Lower lobe of right lung (tissue), 2 donors: ENCODE measurements at places on chromosomes 7 and 10.

DNA sequence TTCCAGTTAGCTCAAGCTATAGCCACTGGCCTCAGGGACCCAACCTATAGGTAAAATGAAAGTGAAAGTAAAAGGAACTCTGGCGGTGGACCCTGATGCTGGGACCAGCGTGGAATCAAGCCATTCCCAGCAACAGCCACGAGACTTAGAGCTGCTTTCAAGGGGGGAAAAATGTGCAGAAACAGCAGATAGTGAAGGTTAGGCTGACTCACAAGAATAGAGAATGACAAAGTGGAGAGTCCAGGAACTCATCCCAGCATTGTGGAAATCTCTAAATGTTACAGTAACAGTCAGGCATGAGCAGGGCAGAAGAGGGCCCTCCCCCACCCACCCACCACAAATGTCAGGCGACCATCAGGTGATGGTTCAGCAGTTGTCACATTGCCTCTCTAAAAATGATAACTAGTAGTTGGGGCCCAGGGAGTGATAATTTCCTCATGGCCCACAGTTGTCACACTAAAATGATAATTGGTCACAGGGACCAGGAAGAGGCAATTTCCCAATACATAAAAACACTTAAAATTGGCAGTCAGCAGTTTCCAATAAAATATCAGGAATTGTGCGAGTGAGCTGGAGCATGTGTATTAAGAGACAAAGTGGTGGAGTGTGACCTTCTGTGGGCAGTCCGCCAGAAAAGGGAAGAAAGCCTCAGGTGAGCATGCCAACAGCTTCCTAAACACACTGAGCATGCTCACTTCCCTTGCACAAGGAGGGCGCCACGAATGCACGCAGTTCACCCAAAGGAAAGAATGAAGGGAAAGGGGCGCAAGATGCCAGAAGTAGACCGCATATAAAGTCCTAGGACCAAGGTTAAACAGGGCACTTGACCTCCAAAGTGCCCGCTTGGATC lies 129.8 kb upstream of the PPP1R3A start:
- peak overlapping the region; percentile 25 for H3K4me3 ChIP-seq
- no peaks in the 10 kb centered on the region for H3K27me3 ChIP-seq
- no peak overlapping the region for H3K27ac ChIP-seq

GRCh38 chr7:94451187-94451586 lies 56.5 kb downstream of the COL1A2 start:
- H3K27ac ChIP-seq = no peak overlapping the region
- no peaks in the 10 kb centered on the region for H3K27me3 ChIP-seq
- no peaks in the 10 kb centered on the region for H3K36me3 ChIP-seq
- no peak for DNase-seq
- peaks cover 4% of the 10 kb centered on the region for H3K4me1 ChIP-seq

GRCh38 chr7:127383123-127383835 lies 9.2 kb downstream of the ZNF800 start:
- no peak overlapping the region for H3K4me3 ChIP-seq
- no peak for DNase-seq
- H3K27me3 ChIP-seq = no peaks in the 10 kb centered on the region
- H3K4me1 ChIP-seq = peaks cover 30% of the 10 kb centered on the region

GRCh38 chr10:101133489-101134298 lies 2.6 kb downstream of the TLX1 start:
- H3K4me1 ChIP-seq = peaks cover 44% of the 10 kb centered on the region
- peaks cover 100% of the 10 kb centered on the region for H3K27me3 ChIP-seq
- no peaks in the 10 kb centered on the region for H3K36me3 ChIP-seq
- H3K4me3 ChIP-seq = no peak overlapping the region

DNA sequence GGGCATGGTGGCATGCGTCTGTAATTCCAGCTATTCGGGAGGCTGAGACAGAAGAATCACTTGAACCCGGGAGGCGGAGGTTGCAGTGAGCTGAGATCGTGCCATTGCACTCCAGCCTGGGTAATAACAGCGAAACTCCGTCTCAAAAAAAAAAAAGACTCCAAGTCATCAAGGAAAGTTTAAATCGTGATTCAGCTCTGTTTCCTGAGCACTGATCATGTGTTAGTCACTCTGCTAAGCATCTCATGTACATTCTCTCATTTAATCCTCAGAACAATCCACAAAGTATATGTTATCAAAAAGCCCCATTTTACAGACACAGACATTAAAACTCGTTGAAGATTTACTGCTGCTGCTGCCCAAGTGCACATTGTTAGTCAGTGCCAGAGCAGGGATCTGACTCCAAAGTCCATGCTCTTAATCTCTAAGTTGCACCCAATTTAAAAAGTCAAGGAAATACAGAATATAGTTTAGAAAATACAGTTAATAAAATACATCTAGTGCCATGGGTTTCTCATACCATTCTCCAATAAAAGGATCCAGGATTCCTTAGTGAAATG lies 6.2 kb downstream of the PIK3AP1 start:
- no peak overlapping the region for H3K4me3 ChIP-seq
- H3K4me1 ChIP-seq = peaks cover 6% of the 10 kb centered on the region
- H3K27me3 ChIP-seq = no peaks in the 10 kb centered on the region
- no peaks in the 10 kb centered on the region for H3K36me3 ChIP-seq

- no peaks in the 10 kb centered on the region for H3K36me3 ChIP-seq
- no peaks in the 10 kb centered on the region for H3K27me3 ChIP-seq
- DNase-seq = no peak
- no peak overlapping the region for H3K27ac ChIP-seq
- no peak overlapping the region for H3K4me3 ChIP-seq
These were observed 1117.3 kb downstream of the SORCS3 start for GRCh38 chr10:105758209-105758998.

DNA sequence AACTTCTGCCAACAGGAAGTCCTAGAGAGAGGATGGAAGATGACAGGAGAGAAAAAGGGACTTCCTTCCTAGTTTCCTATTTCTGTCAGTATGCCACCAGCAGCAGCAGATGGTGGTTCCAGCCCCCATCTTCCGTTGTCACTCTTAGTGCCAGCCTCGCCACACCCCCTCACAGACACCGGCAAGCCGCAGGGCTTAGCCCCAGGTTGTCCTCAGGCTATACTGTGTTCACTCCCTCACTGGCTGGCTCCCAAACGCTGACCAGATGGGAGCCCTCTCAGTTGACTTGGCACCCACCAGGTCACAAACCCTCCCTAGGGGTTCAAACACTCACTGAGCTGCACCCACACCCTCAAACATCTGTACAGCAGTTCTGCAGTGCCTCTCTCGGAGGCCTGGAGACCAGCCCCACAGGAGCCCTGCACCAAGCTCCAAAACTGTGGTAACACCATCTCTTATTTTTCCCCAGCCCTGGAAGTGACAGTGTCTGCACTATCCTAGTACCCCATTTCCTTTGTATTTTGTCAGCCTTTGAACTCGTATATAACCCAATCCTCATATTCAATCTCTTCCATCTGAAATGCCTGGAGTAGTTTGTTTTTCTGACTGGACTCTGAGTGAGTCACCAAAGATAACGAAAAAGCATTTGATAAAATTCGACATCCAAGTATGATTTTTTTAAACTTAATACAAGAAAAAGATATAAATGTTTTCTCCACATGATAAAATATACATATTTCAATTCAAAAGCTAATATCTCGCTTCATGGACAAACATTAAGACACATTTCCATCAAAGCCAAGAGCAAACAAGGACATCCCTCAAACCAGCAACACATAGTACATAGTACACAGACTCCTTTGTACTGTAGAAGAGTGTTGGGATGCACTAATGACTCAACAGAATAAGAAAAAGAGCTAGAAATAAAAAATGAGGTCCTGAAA lies 34.5 kb downstream of the SMURF1 start:
- peaks cover 44% of the 10 kb centered on the region for H3K4me1 ChIP-seq
- no peaks in the 10 kb centered on the region for H3K36me3 ChIP-seq
- H3K4me3 ChIP-seq = no peak overlapping the region
- no peak for DNase-seq
- no peaks in the 10 kb centered on the region for H3K27me3 ChIP-seq
